ENCODE measurements at places on chromosomes 2 and 18.

DNA sequence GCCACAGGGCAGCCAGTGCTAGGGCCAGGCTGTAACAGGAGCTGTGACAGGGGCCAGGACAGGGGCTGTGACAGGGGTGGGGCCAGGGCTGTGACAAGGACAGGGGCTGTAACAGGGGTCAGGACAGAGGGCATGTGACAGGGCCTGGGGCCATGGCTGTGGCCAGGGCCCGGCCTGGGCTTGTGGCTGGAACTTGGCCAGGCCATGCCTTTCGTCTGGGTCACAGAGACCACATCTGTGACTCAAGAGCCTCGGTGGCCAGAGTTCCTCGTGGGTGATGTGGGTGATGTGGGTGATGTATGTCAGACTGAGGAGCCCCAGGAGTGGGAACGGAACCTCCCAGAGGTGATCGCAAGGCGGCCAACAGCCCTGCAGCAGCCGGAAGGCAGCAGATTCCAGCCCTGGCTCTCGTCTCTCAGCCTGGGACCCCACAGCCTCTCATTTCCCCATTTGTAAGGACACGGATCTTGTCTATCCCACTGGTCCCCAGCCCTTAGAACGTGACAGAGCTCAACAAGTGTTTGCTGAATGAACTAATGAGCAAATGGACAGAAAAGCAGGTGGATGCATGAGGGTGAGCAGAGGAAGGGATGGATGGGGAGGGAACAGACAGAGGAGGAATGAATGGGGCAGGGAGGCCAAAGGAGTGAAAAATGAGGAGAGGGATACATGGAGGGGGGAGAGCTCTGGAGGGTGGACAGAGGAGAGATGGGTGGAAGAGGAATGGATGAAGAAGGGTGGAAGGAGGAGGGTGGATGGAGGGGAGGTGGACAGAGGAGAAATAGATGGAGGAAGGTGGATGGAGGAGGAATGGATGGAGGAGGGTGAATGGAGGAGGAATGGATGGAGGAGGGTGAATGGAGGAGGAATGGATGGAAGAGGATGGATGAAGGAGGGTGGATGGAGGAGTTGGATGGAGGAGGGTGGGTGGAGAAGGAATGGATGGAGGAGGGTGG is 17.3 kb downstream of the ESPNL start:
- no peak for DNase-seq

- no peak for DNase-seq
These were observed 66.3 kb upstream of the NABP1 start for GRCh38 chr2:191611614-191612013.

- DNase-seq, result no peak
These were observed 4.3 kb downstream of the ITGAV start for GRCh38 chr2:186594001-186594722.

GRCh38 chr2:231384970-231385369 is 10.5 kb upstream of the B3GNT7 start:
- no peak for DNase-seq

DNA sequence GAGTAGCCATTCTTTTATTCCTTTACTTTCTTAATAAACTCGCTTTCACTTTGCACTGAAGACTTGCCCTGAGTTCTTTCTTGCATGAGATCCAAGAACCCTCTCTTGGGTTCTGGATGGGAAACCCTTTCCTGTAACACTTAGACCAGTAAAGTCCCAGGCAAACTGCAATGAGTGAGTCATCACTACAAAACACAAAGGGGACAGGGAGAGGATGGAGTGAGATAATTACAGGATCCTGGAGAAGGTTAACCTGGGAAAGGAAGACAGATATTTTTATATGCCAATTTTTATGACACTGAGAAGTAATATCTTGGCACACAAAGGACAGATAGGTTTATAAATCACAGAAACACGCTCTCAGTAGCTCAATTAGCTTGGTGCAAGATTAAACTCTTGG is 48.7 kb downstream of the EHD3 start:
- no peak for DNase-seq

- no peak for DNase-seq
These were observed 205.3 kb downstream of the TMEM247 start for GRCh38 chr2:46684661-46685060.

- no peak for DNase-seq
These were observed 250.3 kb downstream of the NRXN1 start for GRCh38 chr2:50781646-50782045.

DNA sequence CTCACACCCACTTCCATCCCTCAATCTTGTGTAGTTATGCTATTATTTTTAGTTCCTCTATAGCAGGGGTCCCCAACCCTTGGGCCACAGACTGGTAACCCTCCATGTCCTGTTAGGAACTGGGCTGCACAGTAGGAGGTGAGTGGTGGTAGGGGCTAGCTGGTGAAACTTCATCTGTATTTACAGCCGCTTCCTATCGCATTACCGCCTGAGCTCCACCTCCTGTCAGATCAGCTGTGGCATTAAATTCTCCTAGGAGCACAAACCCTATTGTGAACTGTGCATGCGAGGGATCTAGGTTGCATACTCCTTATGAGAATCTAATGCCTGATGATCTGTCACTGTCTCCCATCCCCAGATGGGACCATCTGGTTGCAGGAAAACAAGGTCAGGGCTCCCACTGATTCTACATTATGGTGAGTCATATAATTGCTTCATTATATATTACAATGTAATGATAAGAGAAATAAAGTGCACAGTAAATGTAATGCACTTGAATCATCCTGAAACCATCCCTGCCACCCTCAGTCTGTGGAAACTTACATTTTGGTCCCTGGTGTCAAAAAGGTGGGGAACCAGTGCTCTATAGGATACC is 1.6 kb upstream of the RAB11FIP5 start:
- no peak for DNase-seq

GRCh38 chr18:69371729-69372128 is 29.0 kb upstream of the DOK6 start:
- no peak for DNase-seq

- no peak for DNase-seq
These were observed 16.6 kb downstream of the SLC9A4 start for GRCh38 chr2:102489646-102490045.

- DNase-seq, result no peak
These were observed 126.9 kb upstream of the PXDN start for GRCh38 chr2:1871171-1871570.

DNA sequence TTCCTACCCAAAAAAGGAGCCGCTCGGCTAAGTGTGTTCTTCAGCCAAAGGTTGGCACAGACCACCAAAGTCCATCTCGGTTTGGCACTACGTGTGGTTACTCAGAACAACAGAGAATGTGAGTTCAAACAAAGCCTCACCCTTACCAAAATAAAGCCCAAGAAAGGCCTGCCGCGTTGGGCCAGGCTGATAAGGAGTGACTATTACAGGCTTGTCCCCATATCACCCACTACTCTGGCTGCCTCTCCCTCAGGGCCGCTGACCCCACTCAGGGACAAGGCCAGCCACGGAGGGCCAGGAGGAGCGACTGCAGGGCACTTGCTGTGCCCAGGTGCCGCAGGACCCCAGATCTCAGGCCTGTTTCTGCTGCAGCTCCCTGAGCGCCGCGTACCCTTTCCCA is 13.8 kb downstream of the HS1BP3 start:
- DNase-seq, result no peak

- no peak for DNase-seq
These were observed 131.2 kb upstream of the CCDC195 start for GRCh38 chr2:224847381-224847780.

- DNase-seq, result no peak
These were observed 441.5 kb upstream of the POU3F3 start for GRCh38 chr2:104412384-104412783.

DNA sequence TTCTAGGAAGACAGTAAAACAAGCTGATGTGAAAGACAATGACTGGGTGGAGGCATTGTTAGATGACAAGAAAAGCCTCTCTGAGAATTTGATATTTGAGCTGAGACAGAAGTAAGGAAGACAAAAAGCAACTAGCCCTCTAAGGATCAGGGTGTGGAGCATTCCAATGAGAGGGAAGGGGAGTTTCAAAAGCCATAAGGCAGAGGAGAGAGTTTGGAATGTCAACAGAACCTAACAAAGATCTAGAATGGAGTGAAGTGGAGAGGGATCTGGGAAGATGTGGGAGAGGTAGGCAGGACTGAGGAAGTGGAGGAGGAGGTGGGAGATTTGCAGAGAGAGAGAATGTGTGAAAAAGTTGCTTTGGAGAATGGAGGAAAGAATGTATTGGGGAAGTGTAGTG is 17.3 kb upstream of the ASXL2 start:
- DNase-seq, result no peak

DNA sequence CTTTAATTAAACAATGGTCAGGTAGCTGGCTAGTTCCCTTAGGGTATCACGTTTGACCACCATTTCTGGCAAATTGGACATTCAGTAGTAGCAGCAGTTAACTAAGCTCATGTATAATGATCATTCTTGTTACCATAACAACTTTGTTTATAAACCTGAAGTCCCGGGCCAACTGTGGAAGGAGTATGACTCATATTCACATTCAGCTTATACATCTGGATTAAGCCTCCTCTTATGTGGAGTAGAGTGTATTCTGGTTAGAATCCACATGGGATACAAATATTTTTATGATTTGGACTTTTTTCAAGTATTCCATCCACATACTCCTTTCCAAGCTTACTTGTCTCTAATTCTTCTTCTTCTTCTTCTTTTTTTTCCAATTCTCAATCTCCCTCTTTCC is 70.3 kb upstream of the ZSWIM2 start:
- no peak for DNase-seq

- DNase-seq, result no peak
These were observed 881.8 kb downstream of the SLC4A3 start for GRCh38 chr2:220509096-220509757.

GRCh38 chr2:12968399-12968798 is 251.7 kb downstream of the TRIB2 start:
- no peak for DNase-seq

GRCh38 chr2:178978667-178979066 is 71.3 kb downstream of the CCDC141 start:
- no peak for DNase-seq

GRCh38 chr2:201661366-201661765 is 18.1 kb upstream of the TMEM237 start:
- no peak for DNase-seq

DNA sequence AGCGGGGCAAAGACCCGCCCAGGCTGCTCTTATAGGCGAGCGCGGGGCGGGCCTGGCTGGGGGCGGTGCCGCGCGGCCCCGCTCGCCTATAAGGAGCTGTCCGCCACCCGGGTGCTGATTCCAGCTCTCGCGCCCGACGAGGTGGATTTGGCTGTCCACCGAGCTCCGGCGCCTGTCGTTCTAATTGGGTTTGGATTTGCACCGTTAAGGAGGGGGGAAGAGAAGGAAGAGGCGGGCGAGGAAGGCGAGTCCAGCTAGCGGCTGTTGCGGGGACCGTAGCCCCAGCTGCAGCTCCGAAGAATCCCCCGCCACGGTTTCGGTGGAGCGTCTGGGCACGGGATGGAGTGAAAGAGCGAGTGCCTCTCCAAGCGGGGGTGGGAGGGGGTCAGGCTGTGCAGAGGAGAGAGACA is at the start of gene CNTNAP5:
CNTNAP5 (plus strand) TSS at position 117 of the 410 bp plus-strand sequence. CDS start 364 bp downstream, outside the sequence.
- no peak for DNase-seq

GRCh38 chr2:56239437-56239836 is 55.6 kb downstream of the CCDC85A start:
- no peak for DNase-seq

DNA sequence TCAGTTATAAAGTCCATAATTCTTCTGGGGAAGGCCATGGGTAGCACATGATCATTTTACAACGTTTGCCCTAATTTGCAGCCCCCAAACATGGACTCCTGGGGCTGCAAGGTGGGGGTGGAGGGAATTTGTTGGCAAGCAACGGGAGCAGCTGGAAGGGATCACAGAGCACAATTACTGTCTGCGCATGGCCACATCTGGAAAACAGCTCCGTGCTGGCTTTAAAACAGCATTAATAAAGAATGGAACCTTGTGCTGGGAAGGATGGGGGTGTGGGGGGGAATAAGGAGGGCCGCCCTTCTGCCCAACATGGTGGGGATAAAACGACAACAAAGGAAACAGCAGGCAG is 60.9 kb upstream of the SLC14A2 start:
- DNase-seq, result no peak

DNA sequence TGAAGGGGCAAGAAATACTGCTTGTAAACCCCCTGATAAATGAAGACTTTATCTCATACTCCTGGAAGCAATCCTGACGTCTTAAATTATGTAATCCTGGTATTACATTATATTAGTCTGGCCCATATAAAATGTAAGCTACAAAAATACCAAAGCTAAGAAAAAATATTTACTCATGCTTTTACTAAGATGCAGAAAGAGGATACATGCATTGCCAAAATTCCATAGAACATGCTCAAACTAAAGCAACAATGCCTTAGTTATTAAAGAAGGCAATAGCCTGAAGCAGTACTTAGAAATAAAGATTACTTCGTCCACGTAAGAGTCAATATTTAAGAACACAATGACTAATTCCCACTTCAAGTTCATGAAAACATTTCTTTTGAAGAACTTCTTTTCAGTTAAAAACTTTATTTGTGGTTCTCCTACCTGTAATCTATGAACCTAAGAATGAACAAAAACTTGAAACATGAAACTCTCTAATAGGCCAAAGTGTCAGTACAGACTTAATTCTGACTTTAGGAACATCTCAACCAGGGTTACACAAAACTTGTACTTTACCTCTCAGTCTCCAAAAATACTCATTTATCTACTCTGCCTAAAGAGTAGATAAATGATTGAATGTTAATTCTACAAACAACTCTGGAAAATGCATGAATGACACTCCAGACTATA is 117.3 kb downstream of the THADA start:
- no peak for DNase-seq

DNA sequence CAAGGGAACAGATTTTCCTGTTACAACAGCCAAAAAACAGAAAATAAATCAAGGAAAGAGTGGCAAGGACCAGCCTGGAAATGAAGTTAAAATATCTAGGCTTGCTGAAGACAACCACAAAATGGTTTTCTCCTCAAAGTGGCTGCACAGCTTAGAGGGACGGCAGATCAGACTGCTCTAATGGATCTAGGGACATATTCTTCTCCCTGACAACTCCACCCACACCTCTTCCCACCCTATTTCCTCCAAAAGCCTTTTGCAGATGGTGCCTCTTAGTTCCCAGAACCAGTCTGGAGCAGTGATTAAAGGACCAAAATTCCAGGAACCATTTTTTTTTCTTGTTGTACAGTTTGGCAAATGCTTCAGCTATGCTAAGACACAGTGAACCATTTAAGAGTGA is 220.2 kb upstream of the SIX2 start:
- DNase-seq, result no peak

GRCh38 chr2:120953066-120953756 is 217.5 kb downstream of the GLI2 start:
- no peak for DNase-seq

DNA sequence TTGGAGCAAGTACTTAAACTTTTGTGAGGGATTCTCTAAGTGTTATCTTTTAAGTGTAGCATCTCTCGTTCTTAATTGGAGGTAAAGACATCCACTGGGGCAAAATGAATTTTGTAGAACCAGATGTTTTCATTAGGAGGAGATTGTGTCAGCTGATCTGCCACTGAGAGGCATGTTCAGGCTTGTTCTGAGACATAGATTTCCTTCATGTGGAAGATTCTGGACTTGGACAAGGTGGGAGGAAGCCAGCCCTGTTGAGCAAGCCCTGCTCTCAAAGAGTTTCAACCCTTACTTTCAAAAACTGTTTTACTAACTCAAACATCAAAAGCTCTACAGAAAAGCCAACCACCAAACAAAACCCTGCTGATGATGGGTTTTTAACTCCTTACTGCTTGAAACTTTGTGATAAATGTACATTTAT is 6.5 kb downstream of the MAP4K4 start:
- DNase-seq, result no peak

Measured in stimulated activated CD8-positive, alpha-beta memory T cell treated with anti-CD3 and anti-CD28 coated beads, Interleukin-4, amount 100 ng/mL, for 1 hour (primary cell).